GDM1 (cell line): ENCODE measurements at places on chromosomes 3 and 15.

DNA sequence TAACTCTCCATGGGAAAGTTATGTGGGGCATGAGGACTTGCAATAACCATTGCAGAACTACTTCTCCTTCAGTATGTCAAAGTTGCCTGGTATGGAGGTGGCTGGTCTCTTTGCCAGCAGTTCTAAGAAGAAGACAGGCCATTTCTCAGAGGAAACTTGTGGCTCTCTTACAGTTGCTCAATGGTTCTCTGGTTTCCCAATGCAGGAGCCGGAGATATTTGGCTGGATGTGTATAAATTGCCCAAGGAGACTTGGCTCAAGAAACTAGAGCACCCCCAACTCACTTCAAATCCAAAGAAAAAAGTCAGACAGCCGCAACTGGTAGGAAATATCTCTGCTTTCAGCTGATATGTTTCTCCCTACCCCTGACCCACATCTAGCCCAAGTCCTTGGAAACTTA lies 24.2 kb downstream of the WDR93 start:
- no peak for DNase-seq

GRCh38 chr15:68265674-68266073 lies 11.9 kb upstream of the FEM1B start:
- no peak for DNase-seq

DNA sequence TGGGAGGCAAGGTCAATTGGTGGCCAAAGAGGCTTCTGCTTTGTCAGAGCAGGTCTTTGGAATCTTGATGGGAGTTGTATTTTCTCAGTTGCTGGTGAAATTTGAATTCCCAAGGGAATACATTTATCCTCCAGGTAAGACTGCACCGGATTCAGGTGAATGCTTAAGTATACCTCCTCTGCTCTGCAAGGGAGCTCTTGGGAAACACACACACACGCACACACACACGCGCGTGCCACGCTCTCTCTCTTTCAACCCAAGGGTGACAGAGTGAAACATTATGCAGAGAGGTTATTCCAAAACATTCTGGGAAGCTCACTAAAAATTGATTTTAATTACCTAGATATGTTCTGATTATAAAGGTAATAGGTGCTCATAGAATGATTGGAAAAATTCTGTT lies 33.7 kb downstream of the ST6GAL1 start:
- DNase-seq, result no peak

GRCh38 chr3:110378481-110378880 lies 693.1 kb upstream of the NECTIN3 start:
- no peak for DNase-seq

GRCh38 chr3:128648940-128649663 lies 1.5 kb downstream of the RPN1 start:
- DNase-seq, result no peak

DNA sequence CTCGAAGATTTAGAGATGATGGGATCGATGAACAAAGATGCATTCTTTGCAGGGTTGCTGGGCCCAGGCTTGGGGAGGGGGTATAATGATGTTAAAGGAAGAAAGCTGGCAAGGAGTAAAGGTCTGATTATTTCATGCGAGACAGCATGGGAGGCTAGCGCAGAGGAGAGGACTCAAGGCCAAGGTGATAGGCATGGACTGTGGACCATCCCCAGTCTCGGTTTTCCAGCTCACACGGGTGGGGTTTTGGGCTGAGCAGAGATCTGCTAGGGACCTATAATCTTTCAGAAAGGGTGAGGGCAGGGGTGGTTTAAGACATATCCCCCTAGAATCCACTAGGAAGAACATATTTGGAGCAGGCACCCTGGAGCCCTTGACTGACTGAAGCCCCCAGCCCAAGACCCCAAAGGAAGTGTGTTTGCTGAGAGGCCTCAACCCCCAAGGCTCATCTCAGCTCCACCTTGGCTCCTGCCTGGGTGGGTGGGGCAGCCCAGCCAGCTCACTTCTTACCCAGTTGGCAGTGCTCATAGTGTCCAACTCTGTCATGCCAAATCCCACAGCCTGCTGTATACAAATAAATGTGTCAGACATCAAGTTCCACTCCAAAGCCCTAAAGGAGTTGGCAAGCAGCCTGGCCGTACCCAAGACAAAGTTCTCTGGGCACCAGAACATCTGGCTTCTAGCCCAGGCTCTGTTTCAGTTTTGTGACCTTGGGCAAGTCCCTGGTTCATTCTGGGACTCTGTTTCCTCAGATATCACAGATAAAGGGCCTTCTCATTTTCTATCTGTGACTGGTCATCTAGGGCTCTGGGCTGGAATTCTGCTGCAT lies 17.9 kb downstream of the ACSBG1 start:
- DNase-seq, result no peak

DNA sequence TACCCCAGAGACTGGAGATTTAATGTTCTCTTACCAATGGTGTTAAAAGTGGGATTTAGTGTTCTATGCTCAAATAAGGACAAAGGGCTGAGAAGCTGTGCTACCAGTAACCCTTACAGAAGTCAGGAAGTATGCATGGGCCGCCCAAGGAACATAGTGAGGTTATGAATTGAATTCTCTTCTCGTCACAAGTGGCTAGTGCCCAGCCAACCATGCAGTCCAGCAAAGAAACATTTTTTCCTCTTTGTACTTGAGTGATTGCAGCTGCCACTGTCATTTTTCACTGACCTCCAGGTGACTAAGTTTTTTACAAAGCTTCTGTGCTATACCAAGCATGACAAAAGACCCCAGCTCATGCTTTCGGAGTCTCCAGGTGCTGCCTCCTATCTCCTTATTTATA lies 110.6 kb upstream of the DCBLD2 start:
- DNase-seq, result no peak
